ENCODE measurements at places on chromosomes 2 and 18. TPM values are rescaled to one million over a fixed set of nuclear protein-coding genes. Genes with fewer than 3 reads are reported as not detected.

GRCh38 chr18:79856119-79857007 is 58.6 kb downstream of the KCNG2 start:
- peak; percentile 33 for DNase-seq

- no peak for DNase-seq
Observed at GRCh38 chr2:26847307-26847654, 651 bp upstream of the DPYSL5 start.

DNA sequence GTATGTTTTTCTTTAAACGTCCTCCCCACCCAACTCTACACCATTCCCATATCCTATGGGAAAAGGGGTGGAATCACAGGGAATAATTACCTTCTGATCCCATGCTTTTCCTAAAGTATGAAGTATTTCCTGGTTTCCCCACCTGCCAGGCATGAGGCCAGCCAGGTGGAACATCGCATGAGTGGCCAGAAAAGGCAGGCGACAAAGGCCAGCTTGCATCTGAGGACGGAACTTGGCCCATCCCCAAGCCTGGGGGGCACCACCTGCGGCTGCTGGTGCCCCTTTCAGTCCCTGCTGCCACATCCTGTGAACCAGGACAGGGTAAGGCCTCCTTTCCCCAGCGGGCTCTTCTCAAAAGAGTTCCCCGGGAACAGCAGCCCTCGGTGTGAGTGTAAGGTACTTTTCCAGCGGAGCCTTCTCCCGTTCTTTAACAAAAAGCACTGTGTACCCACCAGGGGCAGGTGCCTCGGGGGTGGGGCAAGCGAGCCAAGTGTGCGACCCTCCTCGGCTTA is 1.2 kb upstream of the ERFE start:
- no peak for DNase-seq

DNA sequence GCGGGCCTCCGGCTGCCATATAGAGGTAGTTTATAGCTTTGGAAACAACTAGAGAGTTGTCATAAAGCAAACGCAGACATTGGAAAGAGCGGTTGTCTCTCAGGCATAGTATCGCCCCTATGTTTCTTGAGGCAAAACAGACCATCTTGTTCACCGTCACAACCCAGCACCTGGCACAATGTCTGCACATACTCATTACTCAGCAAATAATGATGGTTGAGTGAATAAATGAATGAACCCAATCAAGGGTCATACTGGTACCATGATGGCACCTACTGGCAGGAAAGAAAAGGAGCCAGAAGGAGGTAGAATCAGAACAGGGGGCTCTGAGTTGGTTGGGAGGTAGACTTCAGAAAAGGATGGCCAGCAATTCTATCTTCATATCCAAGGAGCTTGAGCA is 118.5 kb downstream of the ANTXR1 start:
- DNase-seq: no peak

DNA sequence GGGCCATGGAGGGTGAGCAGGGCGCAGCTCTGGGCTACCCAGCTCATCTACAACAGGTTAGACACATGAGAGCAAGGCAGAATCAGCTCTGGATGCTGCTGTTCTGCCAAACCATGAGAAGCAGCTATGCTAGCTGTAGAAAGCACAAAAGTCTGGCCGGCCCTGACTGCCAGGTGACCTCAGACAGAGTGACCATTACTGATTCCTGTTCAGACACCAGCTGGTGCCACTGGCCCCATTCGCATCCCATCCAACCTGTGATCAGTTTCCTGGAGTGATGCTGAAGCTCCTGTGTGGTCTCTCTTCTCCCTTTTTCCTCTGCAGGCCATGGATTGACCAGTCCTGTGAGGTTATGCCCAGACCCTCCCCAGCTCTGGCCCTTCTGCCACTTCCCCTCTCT is 14.3 kb downstream of the RBMS1 start:
- no peak for DNase-seq

DNA sequence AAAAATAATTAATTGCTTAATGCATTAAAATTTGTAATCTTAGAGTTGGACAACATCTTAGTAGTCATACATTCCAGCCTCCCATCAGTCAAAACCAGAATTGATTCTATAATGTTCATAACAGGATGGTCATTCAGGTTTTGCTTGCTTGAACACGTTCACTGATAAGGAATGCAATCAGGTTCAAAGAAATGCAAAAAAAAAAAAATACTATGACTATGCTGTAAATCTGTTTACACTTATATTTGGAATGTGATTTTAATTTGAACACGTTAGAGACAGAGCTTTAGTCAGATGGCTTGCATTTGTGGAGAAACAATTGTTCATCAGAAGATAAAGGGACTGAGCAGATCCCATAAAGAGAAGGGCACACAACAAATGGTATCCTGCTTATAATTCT is 131.3 kb upstream of the UNC80 start:
- DNase-seq: no peak

DNA sequence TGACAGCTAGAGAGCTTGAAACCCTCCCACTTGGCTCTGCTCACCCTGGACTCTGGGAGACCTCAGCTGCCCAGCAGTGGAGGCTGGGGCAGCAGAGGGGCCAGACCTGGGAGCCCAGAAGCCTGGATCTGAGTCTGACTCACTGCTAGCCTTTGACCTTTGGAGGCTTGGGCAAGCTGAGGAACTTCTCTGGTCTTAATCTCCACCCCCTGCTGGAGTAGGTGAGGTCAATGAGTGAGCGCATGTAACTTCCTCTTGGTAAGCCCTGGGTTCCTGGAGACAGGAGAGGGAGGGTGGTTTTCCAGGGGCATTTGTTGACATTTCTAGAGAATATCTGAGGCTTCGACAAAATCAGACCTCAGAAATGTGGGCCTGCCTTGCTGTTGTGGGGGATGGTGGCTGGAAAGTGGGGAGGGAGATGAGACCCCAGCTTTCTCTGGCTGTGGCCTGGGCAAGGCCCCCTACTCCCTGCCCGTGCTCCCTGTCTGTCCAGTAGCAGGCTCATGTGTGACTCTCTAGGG is 73.0 kb upstream of the YWHAQ start:
- no peak for DNase-seq

- no peak for DNase-seq
Observed at GRCh38 chr18:41576643-41577042, 378.4 kb upstream of the PIK3C3 start.

- no peak for DNase-seq
Observed at GRCh38 chr2:138718405-138718804, 61.8 kb downstream of the NXPH2 start.

Gene SH3RF3
- total RNA-seq: 1.0 TPM

Gene CXCR2
- total RNA-seq: 0.47 TPM
